ENCODE measurements at places on chromosomes 2 and 18. TPM values are rescaled to one million over a fixed set of nuclear protein-coding genes. Genes with fewer than 3 reads are reported as not detected.

SH3RF3 gene
- 0.24 TPM for polyA plus RNA-seq

CCDC138 gene
- polyA plus RNA-seq = 4.4 TPM

CFAP65 gene
- polyA plus RNA-seq = not detected

GRCh38 chr2:167334146-167334742 is 446.0 kb downstream of the XIRP2 start:
- no peak for DNase-seq

- no peak for DNase-seq
Measured at GRCh38 chr2:105865222-105865913, 120.7 kb downstream of the NCK2 start.

- no peak for DNase-seq
Measured at GRCh38 chr2:224646242-224646846, 61.2 kb upstream of the CUL3 start.

- no peak for DNase-seq
Measured at GRCh38 chr2:180723712-180724111, 256.7 kb upstream of the UBE2E3 start.

DNA sequence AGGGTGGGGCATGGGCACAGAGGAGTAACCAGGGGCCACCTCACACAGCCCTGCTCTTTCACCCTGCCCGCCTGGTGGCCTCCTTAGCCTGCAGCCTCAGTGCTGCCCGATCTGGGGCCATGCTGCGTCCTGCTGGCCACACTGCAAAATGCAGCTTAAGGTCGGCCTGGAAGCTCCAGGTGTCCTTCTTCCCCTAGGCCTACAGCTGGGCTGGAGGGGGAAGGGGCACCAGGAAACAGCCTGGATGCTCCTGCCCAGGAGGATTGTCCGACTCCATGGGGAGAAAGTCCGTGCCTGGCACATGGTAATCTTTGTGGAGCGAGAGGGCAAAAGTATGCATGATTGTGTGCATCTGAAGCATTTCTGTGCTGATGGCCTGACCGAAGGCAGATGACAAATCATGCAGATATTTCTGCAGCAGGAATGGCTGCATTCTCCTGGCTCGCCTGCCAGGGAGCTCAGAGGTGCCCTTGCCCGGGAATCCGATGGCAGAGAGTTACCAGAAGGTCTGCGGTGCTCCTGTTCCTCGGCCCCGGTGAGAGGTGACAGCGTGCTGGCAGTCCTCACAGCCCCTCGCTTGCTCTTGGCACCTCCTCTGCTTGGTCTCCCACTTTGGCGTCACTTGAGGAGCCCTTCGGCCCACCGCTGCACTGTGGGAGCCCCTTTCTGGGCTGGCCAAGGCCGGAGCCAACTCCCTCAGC is 12.8 kb upstream of the ALPP start:
- no peak for DNase-seq

DNA sequence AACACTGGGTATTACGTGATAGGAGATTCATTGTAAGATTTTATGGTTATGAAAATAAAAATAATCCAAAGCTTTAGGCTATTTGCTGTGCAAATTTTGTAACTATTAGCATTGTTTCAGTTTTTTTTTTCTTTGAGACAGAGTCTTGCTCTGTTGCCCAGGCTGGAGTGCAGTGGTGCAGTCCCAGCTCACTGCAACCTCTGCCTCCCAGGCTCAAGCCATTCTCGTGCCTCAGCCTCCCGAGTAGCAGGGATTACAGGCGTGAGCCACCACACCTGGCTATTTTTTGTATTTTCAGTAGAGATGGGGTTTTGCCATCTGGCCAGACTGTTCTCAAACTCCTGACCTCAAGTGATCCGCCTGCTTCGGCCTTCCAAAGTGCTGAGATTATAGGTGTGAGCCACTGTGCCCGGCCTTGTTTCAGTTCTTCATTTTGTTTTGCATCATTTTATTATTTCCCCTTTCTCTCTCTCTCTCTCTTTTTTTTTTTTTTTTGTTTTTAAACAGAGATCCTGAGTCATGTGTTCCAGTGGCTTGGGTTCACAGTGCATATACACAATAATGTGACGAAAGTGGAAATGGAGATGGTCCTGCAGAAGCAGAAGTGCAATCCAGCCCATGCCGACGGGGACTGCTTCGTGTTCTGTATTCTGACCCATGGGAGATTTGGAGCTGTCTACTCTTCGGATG is 25.8 kb downstream of the CASP10 start:
- no peak for DNase-seq
